Activated naive CD8-positive, alpha-beta T cell treated with anti-CD3 and anti-CD28 coated beads, Interleukin-2, amount 10 ng/mL, durations not matched to agents 7 days and 5 days (primary cell): ENCODE measurements at places on chromosomes 11 and 22.
A peak's percentile ranks its signal among the peaks of the same experiment; 100 is the strongest.

- peak overlapping the region; percentile 58 for H3K4me3 ChIP-seq
- DNase-seq, result no peak
- no peaks in the 10 kb centered on the region for H3K36me3 ChIP-seq
- no peaks in the 10 kb centered on the region for H3K27me3 ChIP-seq
- H3K27ac ChIP-seq, result peak overlapping the region; percentile 68
Measured at GRCh38 chr11:59273373-59273841, 60.7 kb upstream of the MPEG1 start.

GRCh38 chr11:5234381-5234834 is at the start of gene HBD:
HBD (minus strand) TSS chr11:5234483; CDS start chr11:5234433, 50 bp downstream.
- no peak for DNase-seq
- peaks cover 17% of the 10 kb centered on the region for H3K27me3 ChIP-seq
- H3K27ac ChIP-seq, result no peak within 1 kb of the TSS

- H3K36me3 ChIP-seq, result no peaks in the 10 kb centered on the region
- no peak for DNase-seq
- no peak overlapping the region for H3K4me3 ChIP-seq
- H3K27me3 ChIP-seq, result peaks cover 17% of the 10 kb centered on the region
- H3K4me1 ChIP-seq, result no peaks in the 10 kb centered on the region
Measured at GRCh38 chr22:22546490-22546889, 12.6 kb downstream of the PRAME start.

DNA sequence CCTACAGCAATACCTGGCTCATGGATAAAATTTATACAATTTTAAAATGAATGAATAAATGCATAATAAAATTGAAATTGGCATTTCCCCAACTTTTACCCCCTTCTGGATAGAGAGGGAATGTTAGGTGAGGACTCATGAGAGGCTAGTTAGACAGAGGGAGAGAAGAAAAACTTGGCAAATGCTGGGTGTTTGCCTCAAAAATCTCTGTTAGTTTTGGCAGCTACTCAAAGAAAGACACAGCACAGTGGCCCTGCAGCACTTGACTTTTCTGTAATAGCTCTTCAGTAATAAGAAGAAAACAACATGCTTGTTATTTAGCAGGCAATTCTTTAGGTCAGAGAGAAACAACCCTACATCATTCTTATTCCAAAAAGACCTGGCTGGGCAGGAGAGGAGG is 20.7 kb upstream of the IZUMO1R start:
- DNase-seq, result no peak
- H3K36me3 ChIP-seq, result no peaks in the 10 kb centered on the region
- no peak overlapping the region for H3K4me3 ChIP-seq
- H3K27me3 ChIP-seq, result no peaks in the 10 kb centered on the region
- no peaks in the 10 kb centered on the region for H3K4me1 ChIP-seq

GRCh38 chr11:80010536-80010935 is 569.7 kb upstream of the TENM4 start:
- H3K27me3 ChIP-seq, result no peaks in the 10 kb centered on the region
- no peak overlapping the region for H3K4me3 ChIP-seq
- no peaks in the 10 kb centered on the region for H3K4me1 ChIP-seq
- H3K27ac ChIP-seq, result no peak overlapping the region
- H3K36me3 ChIP-seq, result no peaks in the 10 kb centered on the region

- H3K27me3 ChIP-seq, result peaks cover 8% of the 10 kb centered on the region
- H3K27ac ChIP-seq, result peak overlapping the region; percentile 51
- DNase-seq, result peak; percentile 71
- peak overlapping the region; percentile 72 for H3K4me3 ChIP-seq
- H3K36me3 ChIP-seq, result peaks cover 2% of the 10 kb centered on the region
Measured at GRCh38 chr11:65899356-65900124, 648 bp downstream of the FOSL1 start.

DNA sequence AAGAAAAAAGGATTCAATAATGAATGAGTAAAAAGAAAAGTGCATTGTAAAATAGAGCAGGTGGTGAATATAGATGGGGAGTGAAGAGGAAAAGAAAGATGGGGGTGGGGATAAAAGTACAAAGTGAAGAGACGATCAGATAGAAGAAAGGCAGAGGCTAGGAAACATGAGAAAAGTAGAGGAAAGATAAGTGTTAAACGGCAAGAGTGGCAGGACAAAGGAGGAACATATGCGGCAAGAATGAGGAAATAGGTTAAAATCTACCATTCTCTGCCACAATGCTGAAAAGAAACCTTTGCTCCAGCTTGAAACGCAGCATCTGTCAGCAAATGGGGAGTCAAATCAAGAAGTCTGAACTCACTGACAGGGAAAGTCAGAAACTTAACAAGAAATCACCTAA is 6.8 kb downstream of the FUT4 start:
- peaks cover 17% of the 10 kb centered on the region for H3K4me1 ChIP-seq
- H3K36me3 ChIP-seq, result peaks cover 13% of the 10 kb centered on the region
- no peak overlapping the region for H3K27ac ChIP-seq
- no peak overlapping the region for H3K4me3 ChIP-seq
- H3K27me3 ChIP-seq, result no peaks in the 10 kb centered on the region
- no peak for DNase-seq

GRCh38 chr11:6402061-6402470 is 11.8 kb downstream of the SMPD1 start:
- peak overlapping the region; percentile 94 for H3K27ac ChIP-seq
- H3K27me3 ChIP-seq, result no peaks in the 10 kb centered on the region
- H3K4me3 ChIP-seq, result peak overlapping the region; percentile 83
- peaks cover 53% of the 10 kb centered on the region for H3K4me1 ChIP-seq
